Fibroblast of gingiva (primary cell): ENCODE measurements at places on chromosomes 12 and 14.
A peak's percentile ranks its signal among the peaks of the same experiment; 100 is the strongest.

DNA sequence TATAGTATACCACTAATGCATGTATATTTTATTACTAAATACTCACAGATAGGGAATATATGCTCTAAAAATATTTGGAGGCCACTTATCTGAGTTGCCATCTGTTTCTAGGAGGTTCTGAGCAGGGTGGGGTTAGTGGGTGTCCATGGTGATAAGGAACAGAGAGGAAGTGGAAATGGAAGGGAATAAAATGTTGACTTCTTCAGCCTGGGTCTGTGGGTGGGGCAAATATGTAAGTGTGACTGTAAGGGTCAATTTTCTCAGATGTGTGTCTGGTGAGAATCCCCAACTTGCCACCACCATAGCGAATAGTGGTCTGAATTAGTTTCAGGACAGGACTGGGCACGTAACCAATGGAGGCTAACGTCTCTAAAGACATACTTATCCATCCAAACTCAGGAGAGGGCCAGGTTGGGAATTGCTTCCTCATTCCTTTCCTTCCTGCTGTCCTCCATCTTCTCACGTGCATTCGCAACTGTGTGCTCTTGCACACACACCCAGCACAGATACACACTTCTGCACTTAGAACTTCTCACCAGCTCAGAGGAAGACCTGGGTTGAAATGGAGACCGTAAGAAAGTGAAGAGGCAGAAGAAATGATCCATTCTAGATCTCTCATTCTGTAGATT, 54.2 kb upstream of the GZMB start:
- DNase-seq = no peak

DNA sequence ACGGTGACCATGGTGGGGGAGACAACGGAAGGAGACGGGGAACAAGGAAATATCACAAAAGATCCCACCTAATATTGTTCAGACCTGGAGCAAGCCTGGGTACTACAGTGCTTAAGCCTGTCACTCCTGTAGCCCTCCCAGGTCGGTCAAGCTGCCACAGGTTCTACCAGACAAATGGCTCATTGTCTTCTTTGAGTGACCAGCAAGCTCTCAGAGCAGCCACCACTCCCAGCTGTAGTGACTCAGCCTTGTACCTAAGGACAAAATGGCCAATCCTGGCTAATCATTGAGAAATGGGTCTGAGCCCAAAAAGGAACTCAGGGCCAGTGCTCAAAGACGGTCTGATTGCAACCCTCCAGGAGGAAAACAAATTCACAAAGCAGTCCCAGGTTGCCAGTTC, 238.4 kb upstream of the NOS1 start:
- no peak for DNase-seq

- DNase-seq = no peak
Measured at GRCh38 chr12:68435299-68435637, 103.1 kb upstream of the MDM1 start.

DNA sequence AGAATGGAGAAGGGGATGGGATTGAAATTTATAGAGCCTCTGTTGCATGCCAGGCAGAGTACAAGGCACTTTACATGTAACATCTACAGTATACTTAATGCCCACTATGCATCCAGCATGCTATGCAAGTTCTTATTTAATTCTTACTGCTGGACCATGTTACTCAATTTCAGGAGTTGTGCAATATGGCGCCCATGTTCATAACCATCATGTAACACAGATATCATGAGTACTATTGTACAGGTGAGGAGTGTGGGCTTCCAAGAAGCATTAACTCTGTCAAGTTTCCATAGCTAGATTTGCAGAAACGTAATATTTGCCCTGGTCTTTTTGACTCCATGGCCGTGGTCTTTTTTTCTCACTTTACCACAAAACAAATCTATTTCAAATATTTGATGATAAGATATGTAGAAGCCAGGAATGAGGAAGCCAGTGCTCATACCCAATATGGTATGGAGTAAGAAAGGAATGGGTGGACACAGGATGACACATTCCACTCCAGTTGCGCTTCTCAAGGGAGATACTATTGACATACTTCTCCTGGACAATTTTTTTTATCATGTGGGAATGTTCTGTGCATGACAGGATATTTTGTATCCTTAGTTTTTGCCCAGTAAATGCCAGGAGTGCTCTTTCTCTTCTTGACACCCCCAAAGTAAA, 191.8 kb downstream of the C12orf75 start:
- no peak for DNase-seq

GRCh38 chr12:62434494-62435302, 31.9 kb upstream of the MON2 start:
- DNase-seq = no peak

GRCh38 chr12:19643635-19644034, 204.3 kb downstream of the AEBP2 start:
- peak; percentile 44 for DNase-seq

GRCh38 chr12:12467688-12468261, 94.9 kb downstream of the DUSP16 start:
- DNase-seq = peak; percentile 50

- no peak for DNase-seq
Measured at GRCh38 chr12:85253853-85254252, 26.2 kb upstream of the ALX1 start.

DNA sequence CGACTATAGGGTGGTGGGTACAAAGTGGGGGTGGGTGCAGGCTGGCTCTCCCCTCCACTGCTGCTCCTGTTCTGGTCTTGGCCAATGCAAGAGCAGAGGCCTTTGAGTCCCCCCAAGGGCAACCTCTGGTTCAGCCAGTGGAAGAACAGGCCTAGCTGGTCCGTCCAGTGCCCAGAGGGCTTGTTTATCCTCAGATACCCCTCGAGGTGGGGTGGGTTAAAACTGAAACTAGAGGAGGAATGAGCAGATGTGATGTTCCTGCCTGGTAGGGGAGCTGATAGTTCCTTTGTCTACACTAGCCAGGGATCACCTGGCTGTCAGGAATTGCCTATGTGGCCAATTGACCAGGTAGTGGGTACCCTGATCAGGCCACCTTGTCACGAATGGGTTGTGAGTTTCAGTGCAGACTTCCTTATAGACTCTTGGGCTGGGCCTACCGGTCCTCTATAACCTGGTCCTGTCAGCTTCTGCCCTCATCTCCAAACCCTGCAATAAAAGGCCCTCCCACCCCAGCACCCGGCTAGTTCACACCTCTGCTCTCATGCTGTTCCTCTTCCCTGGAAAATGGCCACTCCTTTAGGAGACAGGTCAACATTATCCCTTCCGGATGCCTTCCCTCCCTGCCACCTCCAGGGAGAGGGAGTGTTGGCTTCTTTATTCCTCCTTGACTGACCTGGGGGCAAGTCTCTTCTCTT, 10.7 kb upstream of the HSP90AA1 start:
- no peak for DNase-seq

- DNase-seq = no peak
Measured at GRCh38 chr12:15346488-15346887, 24.2 kb downstream of the PTPRO start.

GRCh38 chr12:124837958-124838803, 25.5 kb downstream of the SCARB1 start:
- peak; percentile 99 for DNase-seq

GRCh38 chr14:103597623-103598377, 31.2 kb upstream of the KLC1 start:
- peak; percentile 81 for DNase-seq

- DNase-seq = no peak
Measured at GRCh38 chr12:120421701-120422100, 16.2 kb upstream of the COX6A1 start.

DNA sequence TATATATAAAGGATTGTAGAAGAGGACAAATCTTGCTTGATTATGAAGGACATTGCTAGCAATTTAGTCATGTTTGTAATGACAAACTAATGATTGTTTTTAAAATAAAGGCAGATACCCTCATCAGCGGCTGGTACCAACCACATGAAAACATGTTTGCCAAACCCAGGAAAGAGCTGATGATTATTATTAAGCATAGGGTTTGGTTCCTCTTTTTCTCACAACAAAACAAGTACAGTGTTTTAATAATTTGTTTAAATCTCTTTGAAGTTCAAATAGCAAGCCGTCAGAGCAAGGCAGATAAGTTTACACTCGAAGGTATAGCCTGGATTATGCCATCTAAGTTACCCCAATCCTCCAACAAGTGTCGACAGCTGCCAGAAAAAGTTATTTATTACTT, 5.3 kb upstream of the SINHCAF start:
- no peak for DNase-seq

GRCh38 chr14:88163731-88164255, 158.9 kb downstream of the GPR65 start:
- no peak for DNase-seq

DNA sequence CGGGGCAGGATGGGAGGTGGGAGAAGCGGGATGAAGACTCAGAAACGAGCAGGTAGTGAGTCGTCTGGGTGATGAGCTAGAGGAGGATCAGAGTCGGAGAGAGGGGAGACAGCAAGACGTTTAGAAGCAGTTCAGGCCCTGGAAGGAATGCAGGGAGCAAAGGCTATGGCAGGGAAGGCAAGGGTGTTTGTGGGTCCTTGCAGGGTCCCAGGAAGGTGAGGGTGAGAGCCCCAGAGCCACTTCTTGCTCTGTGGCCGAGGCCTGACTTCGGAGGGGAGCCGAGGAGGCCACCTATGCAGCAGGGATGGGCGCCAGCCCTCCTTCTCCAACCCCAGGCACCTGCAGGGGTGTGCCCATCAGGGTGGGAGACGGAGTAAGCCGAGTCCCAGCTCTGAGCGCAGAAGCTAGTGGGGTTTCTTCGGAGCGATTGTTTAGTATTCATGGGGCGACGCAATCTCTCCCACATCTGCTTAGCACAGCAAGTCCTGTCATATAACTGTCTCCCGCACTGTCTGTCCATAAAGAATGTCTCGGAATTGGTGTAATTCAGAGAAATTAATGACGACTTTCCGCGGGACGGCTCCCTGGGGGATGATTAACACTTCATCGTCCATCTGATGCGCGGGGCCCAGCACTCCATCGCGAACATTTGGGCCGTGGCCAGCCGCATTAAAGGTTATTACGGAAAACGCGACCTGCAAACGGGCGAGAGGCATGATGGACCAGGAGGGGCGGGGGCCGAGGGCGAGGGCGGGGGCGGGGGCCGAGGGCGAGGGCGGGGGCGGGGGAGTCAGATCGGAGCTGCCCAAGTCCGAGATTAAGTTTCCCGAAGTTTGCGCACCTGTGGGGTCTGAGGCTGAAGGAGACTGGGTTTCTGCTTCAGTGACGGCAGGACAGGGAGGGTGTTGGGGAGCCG, 12.2 kb upstream of the CALCOCO1 start:
- DNase-seq = no peak

- no peak for DNase-seq
Measured at GRCh38 chr12:7693793-7694192, 1.8 kb downstream of the GDF3 start.

- DNase-seq = no peak
Measured at GRCh38 chr14:59510001-59510400, 25.7 kb downstream of the JKAMP start.

GRCh38 chr14:51993285-51993920, 4.1 kb downstream of the RTRAF start:
- no peak for DNase-seq

DNA sequence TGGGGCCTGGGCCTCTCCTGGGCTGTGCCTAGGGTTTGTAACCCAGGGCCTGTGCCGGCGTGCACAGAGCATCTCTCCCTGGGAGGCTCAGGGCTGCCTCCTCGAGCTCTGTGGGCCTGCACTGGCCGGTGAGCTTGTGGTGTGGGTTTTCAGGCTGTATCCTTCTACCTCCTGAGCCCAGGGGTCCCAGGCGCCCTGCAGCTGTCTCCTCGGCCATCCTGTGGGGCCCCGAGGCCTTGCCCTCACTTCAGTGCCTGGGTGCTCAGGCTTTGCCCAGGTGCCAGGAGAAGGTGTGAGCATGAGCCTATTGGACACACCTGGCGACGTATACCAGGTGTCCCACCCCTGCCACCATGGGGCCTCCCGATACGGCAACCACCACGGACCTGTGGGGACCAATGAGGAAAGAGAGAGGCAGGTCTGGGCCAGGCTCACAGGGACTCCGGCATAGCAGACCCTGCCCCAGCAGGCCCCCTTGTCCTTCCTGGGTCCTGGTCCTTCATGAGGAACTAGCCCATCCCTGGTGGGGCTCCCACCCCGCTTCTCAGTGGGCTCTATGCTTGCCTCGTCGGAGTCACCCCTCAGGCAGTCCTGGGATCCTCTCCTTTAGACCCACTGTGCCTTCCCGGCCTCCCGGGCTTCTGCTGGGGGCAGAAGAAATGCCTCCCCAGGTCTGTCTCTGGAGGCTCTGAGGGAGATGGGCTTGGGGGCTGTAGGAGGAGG, 400.2 kb downstream of the TMEM121 start:
- DNase-seq = no peak

DNA sequence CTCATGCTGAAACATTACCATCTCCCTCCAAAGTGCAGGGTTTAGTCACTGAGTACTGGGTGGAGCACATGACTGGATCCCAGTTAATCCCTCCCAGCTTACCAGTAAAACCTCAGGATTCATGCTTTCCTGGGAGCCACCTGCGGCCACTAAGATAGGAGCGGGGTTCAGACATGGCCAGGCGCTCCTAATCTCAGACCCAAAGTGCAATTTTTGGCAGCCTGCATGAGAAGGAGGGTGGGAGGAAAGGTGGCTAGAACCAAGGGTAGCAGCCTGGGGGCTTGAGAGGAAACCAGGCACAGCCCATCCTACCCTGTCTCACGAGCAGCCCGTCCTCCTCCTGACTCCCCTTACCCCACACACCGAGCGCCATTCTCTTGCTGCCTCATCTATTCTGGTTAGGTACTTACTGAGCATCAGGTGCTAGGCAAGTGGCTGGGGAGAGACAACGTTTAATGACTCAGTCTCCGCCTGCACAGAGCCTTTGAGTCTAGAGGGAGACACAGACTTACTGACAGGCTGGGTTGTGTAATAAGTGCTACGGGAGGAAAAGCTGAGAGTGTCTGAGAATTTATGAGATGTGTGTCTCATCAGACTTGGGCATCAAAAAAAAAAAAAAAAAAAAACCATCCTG, 9.9 kb downstream of the GPRC5A start:
- DNase-seq = peak; percentile 77

DNA sequence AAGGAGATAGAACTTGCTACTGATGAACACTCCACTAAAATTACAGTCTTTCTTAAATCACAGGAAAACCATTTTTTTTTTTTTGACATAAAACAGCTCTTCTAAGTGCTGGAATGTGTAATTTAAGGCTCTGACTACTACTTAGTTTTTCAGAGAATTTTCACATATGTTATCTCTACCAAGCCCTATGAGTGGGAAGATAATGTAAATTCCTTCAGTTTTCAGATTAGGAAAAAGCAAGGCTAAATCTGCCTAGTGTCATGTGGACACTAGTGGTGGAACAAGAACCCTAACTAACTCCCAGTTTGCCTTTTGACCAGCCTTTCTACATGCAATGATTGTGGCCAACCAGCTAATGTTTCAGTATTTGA, 37.3 kb upstream of the CSRP2 start:
- peak; percentile 32 for DNase-seq
